ENCODE measurements at places on chromosomes 4 and X.
A peak's percentile ranks its signal among the peaks of the same experiment; 100 is the strongest.

DNA sequence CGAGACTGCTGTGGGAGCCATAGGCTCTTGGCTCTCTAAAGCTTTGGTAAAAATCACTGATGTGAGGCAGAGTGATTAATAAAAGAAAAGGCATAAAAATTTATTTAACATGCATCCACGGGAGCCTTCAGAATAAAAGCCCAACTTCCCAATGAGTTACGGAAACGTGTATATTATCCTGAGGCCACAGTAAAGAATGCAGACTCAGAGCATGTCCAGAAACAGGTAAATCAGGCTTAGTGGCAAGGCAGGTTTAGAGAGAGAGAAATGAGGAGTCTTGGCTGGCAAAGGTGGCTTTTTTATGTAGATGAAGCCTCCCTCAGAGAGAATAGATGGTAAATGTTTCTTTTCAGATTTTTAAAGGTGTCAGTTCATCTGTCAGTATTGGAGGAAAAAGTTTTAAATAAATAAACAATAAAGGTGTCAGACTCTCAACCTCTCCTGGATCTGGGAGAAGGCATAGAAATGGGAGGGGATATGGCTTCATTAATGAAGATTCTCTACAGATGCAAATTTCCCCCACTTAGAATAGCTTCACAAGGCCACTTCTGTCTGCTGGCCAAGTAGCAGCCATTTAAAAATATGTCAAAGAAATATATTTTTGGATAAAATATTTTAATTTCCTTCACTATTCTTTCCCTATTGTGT, 24.0 kb downstream of the C4orf51 start:
- DNase-seq, result no peak

DNA sequence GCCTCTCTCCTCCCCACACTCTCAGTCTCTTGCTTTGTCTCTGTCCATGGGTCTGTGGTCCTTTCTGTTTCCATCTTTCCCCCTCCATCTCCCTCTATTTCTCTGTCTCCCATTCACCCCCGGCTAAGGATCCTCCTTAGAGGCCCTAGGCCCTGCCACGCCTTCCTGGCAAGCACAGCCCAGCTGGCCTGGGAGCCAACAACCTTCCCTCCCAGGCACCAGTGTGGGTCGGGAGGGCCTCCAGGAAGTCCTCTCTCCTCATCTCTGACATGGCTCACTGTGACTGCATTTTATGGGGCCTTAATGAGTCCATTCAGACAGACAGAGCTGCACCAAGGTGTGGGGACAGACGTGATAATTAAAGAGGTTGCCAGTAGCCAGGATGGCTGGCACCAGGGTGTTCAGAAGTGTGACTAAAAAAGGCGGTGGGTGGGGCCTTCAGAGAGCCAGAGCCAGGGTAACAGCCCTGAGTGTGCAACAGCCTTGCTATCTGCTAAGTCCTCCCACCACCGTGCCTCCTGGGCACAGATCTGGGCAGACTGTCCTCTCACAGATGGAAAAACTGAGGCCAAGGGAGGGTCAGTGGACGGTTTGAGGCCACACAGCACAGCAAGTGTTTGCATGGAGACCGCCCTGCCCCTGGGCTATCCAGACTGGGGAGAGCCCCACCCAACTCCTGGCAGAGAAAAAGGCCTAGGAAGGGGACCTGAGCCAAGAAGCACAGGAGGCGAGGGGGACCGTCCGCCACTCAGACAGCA, 31.5 kb downstream of the BLOC1S4 start:
- DNase-seq, result peak; percentile 82

DNA sequence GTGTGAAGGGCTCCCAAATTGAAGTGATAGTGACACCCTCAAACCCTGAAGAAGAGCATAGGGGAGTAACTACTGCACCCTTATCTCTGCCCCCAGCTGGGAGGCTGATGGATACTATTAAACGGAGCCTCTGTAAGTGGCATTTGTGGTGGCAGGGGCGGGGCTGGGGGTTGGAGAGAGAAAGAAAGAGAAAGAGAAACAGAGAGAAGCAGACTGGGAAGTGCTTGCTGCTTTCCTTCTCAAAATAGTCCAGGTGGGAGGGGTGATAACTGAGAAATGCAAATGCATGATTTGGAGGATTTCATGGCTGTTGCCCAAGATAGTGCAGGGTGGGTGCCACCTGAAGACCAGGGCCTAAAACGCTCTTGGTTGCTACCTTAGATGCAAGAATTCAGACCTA, 253.5 kb upstream of the GATB start:
- DNase-seq, result no peak

DNA sequence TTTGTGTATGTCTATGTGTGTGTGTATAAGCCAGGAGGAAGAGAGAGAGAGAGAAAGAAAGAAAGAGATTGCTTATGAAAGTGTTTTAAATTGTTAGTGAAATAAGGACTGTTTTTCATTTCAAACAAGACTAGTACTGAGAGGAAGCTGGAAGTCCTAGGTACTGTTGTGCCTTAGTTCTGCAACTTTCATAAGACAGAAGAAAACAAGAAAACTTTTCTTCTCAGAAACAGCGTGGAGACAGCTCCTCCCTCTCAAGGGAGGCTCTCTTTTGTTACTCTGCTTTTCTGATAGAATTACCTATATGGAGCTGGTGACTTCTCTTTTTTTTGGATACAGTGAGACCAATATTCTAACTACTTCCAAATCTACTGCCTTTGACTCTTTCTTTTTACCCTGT, 62.5 kb downstream of the BANK1 start:
- DNase-seq, result no peak

DNA sequence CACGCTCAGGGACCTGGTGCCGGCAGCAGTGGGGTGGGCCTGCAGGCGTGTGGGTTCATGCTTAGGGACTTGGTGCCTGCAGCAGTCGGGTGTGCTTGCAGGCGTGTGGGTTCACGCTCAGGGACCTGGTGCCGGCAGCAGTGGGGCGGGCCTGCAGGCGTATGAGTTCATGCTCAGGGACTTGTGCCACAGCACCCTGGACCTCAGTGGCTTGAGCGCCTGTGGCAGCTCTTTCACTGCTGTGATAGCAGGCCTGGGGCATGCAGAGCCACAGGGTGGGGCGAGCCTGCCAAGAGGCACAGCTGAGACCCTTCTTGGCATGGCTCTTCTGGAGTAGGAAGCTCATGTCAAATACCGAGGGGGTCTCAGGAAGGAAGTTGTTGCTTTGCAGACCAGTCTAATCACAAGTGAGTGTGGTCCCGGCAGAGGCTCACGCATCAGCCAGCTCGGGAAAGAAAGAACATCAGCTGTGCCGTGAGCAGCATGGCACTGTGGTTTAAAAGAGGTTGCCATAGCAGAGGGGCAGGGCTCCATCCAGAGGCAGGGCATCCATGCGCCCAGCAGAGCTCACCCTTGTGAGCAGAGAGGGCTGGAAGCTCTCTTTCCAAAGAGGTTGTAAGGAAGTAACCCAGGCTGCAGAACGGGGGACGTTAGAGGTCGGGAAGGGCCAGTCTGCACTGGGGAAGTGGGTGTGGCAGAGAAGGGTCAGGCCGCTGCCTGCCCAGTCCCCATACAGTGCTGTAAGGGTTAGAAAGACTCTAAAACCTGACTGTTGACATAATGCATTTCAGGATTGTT, 21.1 kb downstream of the PIGG start:
- no peak for DNase-seq

DNA sequence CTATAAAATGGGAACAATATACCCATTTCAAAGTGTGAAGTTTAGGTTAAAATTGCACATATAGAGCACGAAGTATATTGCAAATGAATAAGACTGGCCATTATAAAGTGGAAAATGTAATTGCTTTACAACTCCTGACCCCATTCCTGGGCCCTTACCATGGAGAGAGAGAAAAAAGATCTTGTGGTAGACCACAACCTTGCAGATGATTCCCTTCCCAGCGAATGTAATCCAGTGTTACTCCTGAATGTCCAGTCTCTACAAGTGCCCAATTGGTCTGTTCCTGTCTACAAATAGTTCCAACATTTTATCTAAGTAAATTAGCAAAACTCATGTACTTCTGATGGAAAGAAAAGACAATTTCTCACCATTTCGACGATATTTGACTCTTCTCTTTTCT, 184.1 kb upstream of the LNX1 start:
- DNase-seq, result no peak

DNA sequence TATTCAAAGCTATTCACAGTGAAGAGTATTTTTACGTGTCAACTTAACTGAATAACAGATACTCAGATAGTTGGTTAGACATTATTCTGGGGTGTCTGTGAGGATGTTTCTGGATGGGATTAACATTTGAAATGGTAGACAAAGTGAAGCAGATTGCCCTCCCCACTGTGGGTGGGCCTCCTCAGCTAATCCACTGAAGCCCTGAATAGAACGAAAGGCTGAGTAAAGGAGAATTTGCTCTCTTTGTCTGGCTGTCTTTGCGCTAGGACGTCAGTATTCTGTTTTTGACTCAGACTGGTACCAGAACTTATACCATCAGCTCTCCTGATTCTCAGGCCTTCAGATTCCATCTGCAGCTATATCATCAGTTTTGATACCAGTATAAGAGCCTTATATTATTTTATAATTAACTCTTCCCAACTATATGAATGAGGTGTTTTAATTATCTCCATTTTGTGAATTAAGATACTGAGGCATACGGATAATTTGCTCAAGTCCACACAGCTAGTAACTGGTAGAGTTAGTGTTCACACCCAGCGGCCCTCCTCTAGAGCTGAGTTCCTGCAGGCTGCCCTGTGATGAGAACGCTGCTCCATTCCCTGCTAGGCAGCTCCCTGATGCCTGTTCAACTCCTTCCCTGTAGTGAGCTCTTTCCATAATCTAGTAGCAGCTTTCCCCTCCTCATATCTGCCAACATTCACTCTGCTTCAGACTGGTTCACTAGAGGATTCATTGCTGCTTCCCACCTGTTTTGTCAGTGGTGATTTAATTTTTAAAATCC, 87.5 kb downstream of the RBM46 start:
- DNase-seq, result no peak

- DNase-seq, result no peak
Observed at GRCh38 chr4:147524601-147525000, 43.7 kb downstream of the EDNRA start.

GRCh38 chr4:127759893-127760292, 22.2 kb upstream of the HSPA4L start:
- no peak for DNase-seq

DNA sequence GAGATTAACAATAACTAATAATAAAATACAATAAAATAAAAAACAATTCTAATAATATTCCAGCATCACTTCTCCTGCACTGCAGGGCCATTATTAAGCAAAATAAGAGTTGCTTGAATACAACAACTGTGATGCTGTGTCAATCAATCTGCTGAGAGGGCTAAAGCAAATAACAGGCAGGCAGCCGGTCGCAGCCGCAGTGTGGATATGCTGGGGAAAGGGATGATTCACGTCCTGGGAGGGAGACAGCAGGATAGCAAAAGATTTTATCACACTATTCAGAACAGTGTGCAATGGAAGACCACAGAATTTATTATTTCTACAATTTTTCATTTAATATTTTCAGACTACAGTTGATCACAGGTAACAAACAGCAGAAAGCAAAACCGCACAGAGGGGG, 76.5 kb upstream of the SMARCAD1 start:
- no peak for DNase-seq

- DNase-seq, result no peak
Observed at GRCh38 chr4:2284161-2284933, 22.4 kb upstream of the MXD4 start.

DNA sequence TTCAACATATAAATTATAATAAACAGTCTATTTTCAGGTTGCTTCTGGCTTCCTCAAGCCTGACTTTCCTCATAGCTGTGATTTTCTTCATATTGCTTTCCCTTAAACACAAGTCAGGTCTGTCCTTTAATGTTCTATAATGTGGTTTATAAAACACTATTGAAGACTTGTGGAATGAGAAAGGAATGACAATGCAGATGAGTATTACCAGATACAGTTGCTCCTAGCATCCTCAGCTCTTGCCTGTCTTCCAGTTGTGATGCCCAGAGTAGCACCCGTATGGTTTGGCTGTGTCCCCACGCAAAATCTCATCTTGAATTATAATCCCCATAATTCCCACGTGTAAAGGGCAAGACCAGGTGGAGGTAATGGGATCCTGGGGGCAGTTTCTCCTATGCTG, 265.7 kb upstream of the BOD1L1 start:
- DNase-seq, result no peak
